ENCODE measurements at places on chromosomes 4 and X.

DNA sequence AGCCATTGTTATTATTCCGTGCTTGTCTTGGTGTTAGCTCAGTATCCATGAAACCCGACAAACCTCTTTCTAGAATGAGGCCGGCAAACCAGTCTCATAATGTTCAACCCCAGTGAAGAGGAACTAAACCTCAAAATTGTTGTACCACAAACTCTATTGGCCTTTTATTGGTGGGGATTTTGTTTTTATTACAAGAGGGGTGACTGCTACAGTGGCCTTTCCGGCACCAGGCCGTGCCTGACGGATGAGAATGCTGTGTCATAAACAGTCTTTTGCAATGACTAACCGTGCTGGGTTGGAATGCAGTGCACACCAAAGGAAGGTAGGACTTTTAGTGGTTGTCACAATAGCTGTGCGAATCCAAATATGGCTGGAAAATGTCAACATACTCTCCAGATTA, 60.8 kb downstream of the SHROOM2 start:
- DNase-seq = no peak

DNA sequence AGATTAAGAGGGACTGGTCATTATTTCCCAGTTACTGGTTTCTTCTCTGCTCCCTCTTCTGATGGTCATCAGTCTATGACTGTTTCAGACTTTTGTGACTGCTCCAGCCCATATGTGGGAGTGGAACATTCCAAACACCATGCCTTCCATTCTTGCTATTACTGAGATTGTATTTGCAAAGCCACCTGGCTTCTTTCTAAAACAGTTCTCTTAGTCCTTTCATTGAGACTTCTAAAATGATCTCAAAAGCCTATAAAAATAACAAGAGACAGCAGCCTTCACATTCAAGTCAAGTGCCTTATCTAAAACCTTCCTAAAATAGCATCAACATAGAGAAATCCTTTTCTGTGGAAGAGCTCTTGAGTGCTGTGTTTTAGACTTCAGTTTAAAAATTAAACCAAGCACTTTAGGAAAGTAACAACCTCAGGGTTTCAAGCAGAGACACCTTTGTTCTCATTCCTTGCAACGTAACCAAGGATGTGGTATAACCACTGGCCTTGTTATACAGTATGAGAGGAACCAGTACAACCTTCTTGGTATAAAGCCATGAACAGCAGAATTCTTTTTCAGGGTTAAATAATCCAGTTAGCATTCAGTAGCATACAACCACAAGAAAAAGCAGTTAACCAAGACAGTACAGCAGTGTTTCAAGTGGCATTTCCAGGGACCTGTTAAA, 97.1 kb downstream of the NFKB1 start:
- no peak for DNase-seq

DNA sequence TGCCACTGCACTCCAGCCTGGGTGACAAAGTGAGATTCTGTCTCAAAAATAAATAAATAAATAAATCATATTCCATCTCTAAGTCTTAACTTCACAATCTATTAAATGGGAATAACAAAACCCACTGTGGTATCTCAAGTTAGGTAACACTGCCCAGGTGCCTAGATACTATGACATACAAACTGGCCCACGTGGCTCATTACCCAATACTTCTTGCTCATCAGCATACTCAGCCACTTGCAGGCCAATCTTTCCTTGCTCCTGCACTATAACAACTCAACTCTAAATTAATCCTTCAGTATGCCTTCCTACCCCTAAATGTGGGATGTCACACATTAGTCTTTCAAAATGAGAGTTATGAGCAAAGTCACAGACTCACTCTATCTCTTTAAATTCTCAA, 230.1 kb downstream of the OPHN1 start:
- no peak for DNase-seq

DNA sequence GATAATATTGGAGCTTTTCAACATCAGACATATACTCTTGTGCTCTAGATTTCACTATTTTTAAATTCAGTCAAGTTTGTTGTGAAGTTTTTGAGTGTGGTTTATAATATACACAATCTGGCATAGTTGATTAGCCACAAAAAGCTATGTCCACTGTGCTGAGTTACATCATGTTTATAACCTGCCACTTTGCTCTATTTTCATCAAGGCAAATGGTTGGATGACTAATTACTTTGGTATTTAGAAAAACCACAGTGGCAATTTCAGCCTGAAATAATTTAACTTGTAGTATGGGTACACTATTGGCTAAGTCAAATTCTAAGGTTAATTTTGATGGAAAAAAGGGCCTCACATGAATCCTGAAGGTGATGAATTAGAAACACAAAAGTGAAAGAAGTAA, 262.6 kb downstream of the C4orf33 start:
- no peak for DNase-seq

GRCh38 chrX:52870046-52870445, 2.2 kb upstream of the XAGE3 start:
- no peak for DNase-seq

GRCh38 chrX:103101299-103102042, 8.5 kb upstream of the NXF3 start:
- no peak for DNase-seq

DNA sequence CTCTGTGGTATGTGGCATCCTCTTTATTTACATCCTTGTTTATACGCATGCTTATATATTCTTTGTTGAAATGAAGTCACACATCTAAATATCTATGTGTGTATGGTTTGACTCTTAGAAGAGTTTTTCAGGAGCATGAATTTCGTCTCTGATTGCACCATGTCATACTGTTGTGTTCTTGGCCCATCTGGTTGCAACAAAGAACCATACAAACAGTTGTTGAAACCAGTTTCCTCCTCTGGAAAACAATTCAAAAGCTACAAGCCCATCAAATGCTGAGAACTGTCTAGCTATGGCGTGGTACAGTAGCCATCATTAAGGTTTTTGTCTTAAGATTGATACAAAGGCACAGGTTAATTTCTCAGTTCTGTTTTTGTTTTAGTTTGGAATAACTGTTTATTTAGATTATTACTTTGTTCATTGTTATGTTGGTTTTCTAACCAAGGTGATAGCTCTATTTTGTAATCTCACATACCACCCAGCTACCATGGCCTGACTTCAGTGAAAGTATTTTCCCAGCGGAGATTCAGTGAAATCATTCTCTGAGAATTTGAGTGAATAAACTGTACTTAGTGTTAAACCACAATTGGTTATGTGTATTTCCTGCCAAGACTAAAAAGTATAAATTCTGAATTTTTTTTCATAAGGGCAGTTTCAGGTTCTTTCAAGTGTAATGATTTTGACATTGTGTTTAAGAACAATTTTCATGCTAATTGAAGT, 91.0 kb downstream of the ARHGAP24 start:
- no peak for DNase-seq

DNA sequence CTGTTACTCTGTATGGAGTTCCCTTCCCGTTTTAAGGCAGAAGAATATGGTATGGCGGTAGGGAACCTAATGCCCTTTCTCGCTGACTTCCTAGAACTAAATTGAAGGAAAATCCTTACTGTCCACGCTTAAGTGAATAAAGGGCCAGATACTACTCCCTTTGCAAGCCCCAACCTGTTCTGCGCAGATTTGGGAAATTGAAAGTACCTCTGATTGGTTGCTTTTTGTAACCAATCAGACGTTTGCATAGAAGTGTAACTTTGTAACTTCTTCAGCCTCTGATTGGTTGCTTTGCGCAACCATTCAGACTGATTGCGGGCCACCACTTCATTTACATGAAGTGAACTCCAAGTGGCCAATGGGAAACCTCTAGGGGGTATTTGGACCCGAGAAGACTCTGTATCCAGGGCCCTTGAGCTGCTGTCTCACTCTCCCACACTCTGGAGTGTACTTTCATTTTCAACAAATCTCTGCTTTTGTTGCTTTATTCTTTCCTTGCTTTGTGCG, 1.2 kb upstream of the TMEM33 start:
- no peak for DNase-seq

DNA sequence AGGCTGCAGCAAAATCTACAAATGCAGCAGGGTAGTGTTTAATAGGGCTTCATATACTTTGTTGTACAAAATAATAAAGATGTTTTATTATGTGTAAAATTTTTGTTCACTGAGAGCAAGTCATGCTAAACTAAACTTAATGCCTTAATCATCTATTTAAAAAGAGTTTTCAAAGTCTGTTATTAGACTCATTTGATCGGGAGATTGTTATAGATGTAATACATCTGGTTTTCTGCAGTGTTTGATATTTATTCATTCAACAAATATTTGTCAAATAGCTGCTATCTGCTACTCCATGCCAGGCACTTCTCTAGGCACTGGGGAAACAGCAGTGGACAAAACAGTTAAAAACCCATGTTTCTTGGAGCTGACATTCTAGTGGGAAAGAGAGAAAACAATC, 233.6 kb downstream of the FMR1NB start:
- no peak for DNase-seq

Data from NCI-H2171 (cell line).